Lung (tissue), 17 donors: ENCODE measurements at places on chromosomes 4 and X.
A peak's percentile ranks its signal among the peaks of the same experiment; 100 is the strongest.

DNA sequence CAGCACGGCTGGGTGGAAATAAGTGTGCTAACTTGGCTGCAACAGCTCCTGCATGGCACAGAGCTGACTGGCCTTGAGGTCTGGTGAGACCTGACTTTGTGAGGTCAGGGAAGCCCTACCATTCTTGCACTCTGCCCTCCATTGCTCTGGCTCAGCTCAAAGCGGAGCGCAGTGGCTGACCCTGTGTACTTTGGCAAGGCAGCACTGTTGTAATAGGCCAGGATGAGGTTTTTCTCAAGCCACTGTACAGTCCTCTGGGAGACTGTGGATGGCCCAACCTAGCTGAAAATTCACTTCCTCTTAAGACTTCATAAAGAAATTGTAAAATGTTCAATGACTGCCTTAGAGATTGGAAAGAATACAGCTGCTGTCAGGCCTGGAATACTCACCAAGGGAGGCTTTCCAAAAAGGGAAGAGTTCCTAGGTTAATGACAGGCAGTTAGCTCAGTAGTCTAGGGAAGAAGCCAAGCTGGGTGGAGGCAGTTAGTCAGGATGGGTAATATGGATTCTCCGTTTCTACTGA lies 129.8 kb downstream of the GUCY2F start:
- DNase-seq, result peak; percentile 28

GRCh38 chrX:79325263-79325958 lies 41.7 kb downstream of the ITM2A start:
- DNase-seq, result no peak

- DNase-seq, result no peak
Measured at GRCh38 chr4:145103496-145103895, 5.4 kb downstream of the ABCE1 start.

DNA sequence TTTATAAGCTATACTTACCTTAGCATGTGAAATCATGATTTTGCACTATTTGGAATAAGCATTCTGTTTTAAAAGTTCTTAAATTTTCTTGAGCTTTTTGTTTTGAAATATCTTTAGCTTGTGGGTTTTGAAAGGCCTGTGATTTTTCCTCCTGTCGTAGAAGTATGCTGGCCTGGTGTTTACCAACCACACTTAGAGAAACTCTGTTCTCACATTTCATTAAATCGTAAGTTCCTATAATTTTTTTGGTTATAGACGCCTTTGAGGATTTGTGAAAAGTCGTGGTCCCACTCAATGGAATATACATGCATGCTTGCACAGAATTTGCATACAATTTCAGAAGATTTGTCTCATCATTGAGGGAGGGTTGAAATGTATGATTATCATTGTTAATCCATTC lies 63.6 kb downstream of the PDLIM5 start:
- DNase-seq, result no peak

GRCh38 chr4:67608027-67608426 lies 49.5 kb downstream of the STAP1 start:
- no peak for DNase-seq

DNA sequence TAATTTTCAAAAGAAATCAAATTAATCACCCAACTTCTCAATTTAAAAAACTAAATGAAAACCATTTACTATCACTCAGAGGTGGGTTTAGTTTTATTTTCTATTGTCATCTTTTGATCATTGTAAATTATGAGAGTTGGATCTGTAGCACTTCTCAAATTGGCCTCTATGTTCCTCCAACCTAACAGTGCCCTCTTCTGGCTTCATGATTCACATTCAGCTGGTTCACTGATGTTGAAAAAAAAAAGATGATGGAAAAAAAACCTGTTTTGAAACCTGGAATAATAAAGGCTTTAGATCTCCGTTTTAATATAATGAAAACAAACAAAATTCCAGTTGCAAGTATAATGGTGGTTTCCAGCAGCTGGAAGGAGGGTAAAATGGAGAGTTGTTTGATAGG lies 2.4 kb upstream of the NBDY start:
- DNase-seq, result peak; percentile 48

DNA sequence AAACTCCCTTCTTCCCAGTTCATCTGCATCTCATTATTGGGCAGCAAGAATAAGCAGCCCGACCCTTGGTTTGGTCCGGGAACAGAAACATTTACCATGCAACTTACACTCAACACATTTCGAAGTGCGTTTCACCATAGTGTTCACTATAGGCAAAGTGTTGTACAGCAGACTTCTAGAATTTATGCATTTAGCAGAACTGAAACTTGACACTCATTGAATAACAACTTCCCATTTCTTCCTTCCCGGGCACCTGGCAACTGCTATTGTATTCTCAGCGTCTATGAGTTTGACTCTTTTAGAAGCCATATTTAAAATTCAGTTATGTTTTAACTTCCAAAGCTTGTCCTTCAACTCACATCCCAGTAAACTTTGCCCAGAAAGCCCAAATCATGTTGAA lies 840.6 kb downstream of the NLGN4X start:
- peak; percentile 1 for DNase-seq

DNA sequence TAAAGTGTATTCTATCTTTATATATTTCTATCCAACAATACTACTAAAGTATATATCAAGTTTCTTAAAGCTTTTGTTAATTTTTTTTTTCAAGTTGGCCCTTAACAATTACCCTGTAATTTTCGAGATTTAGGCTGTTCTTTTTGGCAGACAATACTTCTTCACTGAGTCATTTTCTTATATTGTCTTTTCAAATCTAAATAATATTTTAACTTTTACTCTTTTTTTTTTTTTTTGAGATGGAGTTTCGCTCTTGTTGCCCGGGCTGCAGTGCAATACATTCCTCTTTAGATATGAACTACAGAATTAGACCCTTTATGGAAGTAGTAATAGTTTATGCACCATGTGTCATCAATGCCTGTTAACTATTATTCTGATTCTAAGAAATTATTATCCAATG lies 120.7 kb downstream of the GLRA3 start:
- DNase-seq, result no peak

DNA sequence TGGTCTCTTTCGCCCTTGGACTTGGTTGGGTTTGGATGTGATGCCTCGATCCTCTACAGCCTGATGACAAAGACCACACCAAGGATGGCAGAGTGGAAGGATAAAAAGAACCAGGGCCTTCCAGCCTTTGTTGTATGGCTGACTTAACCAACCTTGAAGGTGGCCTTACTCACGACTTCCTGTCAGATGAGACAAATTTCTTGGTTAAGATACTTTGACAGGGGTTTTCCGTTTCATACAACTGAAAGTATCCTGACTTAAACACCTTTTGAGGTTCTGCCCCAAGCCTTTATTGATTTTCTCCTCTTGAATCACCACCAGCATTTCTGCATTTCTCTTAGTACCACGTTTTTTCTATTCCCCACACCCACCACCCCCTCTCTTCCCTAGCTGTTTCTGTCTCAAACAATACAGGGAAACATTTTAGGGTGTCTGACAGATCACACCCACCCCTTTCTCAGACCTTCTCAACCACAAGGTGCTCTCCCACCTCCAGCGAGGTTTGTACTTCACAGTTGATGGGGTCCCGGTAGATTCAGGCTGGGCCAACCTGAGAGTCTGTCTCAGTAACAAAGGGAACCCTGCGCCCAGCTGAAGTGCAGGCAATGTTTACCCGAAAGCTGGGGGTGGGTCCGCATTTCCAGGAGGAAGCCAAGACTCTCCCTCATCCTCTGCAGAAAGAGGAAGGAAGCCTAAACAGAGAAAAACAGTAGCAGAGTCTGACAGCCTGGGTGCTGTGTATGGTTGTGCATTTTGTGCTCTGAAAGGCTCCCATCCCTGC lies 5.0 kb upstream of the TSPAN5 start:
- DNase-seq, result no peak

- DNase-seq, result no peak
Measured at GRCh38 chr4:101967697-101968346, 177.3 kb downstream of the BANK1 start.

GRCh38 chr4:174928174-174928573 lies 10.0 kb downstream of the ADAM29 start:
- no peak for DNase-seq

GRCh38 chr4:2862528-2862927 lies 18.9 kb downstream of the ADD1 start:
- DNase-seq, result no peak

GRCh38 chr4:77100234-77100633 lies 24.4 kb upstream of the CCNI start:
- peak; percentile 49 for DNase-seq

- DNase-seq, result no peak
Measured at GRCh38 chr4:176774852-176775251, 17.9 kb downstream of the VEGFC start.

GRCh38 chrX:36909676-36910030 lies 98.5 kb upstream of the FAM47C start:
- DNase-seq, result peak; percentile 75

- DNase-seq, result no peak
Measured at GRCh38 chrX:68708503-68709290, 61.2 kb downstream of the STARD8 start.

DNA sequence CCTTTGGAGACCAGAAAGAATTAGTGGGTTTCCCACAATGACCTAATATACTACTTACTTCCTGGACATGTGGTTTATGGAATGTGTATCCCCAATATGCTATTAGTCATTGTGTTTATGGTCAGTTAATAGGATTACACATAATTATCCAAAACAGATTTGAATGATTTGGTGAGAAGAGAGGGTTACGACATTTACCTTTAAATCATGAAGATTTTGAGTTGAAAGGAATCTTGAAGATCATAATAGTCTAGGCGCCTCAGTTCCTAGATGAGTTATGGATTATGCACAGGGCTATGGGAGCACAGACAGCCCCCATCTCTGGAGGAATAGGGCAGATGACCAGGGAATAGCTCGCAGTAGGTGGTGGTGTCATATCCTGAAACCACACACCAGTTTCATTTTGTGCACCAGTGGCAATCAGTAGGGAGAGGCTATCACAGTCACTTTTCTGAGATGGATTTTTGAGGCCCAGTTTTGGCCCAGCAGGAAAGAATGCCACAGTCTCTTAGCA lies 61.3 kb downstream of the SEPTIN11 start:
- DNase-seq, result no peak

DNA sequence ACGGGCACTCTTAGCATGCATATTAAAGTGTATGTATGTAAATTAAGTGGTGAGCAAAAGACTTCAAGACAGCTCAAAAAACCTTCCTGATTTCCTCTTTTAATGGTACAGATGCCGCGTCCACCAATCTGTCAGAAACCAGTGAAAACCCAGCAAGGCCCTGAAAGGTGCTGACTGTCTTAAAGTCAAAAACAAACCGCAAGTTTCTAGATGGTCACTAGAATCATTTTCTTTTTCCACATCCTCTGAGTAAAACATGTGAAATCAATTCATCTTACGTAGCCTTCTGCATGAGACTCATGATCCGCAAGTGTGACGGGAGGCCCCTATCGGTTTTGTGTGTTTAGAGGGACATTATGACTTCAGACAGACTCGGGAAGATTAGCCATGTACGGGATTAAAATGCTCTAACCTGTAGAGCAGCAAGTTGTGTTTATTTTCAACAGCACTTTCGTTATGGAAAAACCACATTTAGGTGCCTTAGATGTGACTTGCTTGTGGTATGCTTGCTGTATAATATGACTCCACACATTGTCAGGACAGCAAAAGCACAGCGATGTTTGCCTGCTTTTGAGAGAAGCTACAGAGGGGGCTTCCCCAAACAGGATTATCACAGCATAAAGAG lies 88.2 kb upstream of the STS start:
- no peak for DNase-seq

GRCh38 chr4:109359040-109359646 lies 56.7 kb upstream of the COL25A1 start:
- DNase-seq, result no peak

DNA sequence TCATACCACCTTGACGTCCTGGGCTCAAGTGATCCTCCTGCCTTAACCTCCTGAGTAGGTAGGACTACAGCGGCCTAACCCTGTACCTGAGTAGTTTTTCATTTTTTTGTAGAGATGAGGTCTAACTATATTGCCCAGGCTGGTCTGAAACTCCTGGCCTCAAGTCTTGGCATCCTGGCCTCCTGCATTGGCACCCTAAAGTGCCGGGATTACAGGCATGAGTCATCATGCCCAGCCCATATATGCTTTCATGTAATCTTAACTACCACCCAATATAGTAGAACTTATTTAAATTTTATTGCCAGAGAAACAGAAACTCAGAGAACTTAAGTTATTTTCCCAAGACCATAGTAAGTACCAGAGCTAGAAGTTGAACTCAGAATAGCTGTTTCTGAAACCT lies 27.1 kb downstream of the AFM start:
- no peak for DNase-seq

GRCh38 chr4:8112036-8112576 lies 46.5 kb downstream of the ABLIM2 start:
- DNase-seq, result no peak

- no peak for DNase-seq
Measured at GRCh38 chr4:89712141-89712540, 124.8 kb downstream of the SNCA start.

- no peak for DNase-seq
Measured at GRCh38 chrX:418927-419729, 32.4 kb upstream of the PPP2R3B start.

DNA sequence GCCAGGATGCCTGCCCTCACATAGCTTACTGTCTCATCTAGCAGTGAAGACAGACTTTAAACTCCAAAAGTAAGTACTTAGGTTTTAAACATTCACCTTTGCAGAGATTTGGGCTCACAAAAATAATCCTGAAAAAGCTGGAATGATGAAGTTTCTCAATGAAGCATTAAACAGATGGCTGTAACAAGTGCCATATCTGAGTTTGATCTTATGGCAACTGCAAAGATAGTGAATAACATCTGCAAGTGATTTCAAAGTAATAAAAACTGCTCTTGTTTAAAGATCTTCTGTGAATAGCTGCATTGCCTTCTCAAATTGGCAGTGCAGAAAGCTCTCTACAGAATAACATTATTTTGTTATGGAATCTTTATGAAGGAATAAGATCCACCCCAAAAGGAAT lies 271.2 kb upstream of the SMIM31 start:
- no peak for DNase-seq

DNA sequence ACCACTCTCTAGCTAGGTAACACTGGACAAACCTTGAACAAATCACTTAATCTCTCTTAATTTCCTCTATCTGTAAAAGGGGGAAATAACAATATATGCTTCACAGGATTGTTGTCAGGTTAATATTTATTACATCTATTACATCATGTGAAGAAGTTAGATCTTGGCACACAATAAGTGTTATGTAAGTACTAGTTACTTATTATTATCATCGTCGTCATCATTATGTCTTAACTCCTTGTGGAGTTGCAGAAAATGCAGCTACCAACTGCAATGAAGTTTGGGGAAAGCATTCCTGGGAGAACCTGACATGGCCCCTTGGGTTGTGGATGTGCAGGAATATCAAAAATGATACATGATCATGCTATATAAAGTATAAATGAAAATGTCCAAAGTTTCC lies 4.8 kb upstream of the JCHAIN start:
- DNase-seq, result no peak

- DNase-seq, result no peak
Measured at GRCh38 chr4:3512279-3512678, 19.9 kb downstream of the LRPAP1 start.

GRCh38 chr4:110195561-110196205 lies 2.7 kb downstream of the ELOVL6 start:
- DNase-seq, result no peak

GRCh38 chr4:4781936-4782707 lies 77.3 kb upstream of the MSX1 start:
- peak; percentile 71 for DNase-seq
